ENCODE measurements at places on chromosomes 2 and 18. TPM values are rescaled to one million over a fixed set of nuclear protein-coding genes. Genes with fewer than 3 reads are reported as not detected.

- H3K4me1 ChIP-seq, result no peaks in the 10 kb centered on the region
- no peak overlapping the region for H3K4me3 ChIP-seq
- no peak overlapping the region for H3K27ac ChIP-seq
These were observed 32.2 kb upstream of the SLC14A1 start for GRCh38 chr18:45691816-45692179.

- H3K36me3 ChIP-seq, result no peaks in the 10 kb centered on the region
- no peak overlapping the region for H3K27ac ChIP-seq
- no peaks in the 10 kb centered on the region for H3K27me3 ChIP-seq
- peak overlapping the region; percentile 16 for H3K4me3 ChIP-seq
- no peak for DNase-seq
These were observed 32.7 kb upstream of the ABCA12 start for GRCh38 chr2:215171151-215171550.

CHRNG gene
- not detected for total RNA-seq

DNA sequence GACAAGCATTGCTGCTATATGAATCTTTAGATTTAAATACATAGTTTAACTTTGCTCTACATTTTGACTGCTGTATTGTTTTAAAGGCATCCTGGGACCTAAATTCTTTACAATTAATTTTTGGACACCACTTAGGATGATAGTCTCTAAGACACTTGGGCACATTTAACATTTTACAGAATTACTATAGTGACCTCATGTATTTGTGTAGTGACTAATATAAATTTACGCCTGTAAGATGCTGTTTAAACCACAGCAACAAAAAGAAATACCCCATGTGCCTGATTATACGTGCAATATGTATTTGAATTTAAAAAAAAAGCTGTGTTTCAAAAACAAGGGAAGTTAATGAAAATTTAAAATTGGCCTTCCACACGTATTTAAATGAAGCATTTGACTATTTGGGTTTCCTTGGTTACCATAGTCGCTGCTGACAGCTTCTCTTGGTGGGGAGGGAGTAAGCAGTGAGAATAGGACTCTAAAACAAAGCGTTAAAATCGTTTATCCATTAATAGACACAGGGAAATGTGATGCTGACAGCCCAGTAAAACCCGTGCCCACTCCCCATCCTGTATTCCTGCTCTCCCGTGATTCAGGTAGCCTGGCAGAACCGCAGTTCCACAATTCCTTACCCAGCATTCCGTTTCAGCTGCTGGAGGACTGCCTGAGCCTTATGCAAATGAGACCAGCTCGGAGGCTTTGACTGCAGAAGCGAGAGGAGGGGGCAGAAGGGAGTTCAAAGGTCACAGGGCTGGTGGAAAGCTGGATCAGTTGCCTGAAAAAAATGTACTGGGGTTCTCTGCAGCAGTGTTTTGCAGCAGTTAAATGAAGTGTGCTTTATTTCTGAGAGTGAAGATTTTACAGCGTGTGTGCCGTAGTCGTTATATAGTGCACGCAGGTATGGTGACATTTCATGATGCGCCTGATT is 104.3 kb downstream of the CSRNP3 start:
- H3K4me1 ChIP-seq, result no peaks in the 10 kb centered on the region
- no peaks in the 10 kb centered on the region for H3K27me3 ChIP-seq
- peak overlapping the region; percentile 27 for H3K27ac ChIP-seq
- H3K4me3 ChIP-seq, result peak overlapping the region; percentile 4
- DNase-seq, result no peak
- H3K36me3 ChIP-seq, result no peaks in the 10 kb centered on the region

ASPRV1 gene
- 4.5 TPM for total RNA-seq

DNA sequence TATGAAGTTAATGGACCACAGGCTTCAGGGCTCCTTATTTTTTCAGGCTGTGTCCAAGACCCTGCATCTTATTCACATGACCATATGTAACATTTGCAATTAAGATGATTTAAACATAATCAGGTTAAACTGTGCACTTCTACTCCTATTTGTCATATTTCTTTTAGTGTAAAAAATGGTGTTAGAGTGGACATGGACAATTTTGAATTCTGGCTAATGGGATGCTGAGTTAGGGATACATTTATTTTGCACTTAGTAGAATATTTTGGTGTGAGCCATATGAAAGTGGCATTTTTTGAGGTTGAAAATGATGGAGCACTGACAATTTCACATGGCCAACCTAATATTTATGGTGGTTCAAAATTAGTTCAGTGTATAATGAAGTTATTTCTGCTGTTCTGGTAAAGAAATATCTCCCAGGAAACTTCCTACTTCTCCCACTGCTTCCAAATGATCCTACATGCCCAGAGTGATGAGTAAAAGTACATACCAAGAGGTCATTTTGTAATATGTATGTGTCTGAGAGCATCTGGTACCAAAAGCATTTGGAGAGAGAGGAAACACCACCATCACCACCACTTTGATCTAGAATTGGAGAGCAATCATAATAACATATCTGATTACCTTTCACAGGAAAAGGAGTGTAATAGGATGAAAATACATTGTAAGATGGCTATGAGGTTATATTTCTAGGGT is 36.0 kb downstream of the GULP1 start:
- no peaks in the 10 kb centered on the region for H3K36me3 ChIP-seq
- no peaks in the 10 kb centered on the region for H3K27me3 ChIP-seq
- no peak overlapping the region for H3K27ac ChIP-seq

DNA sequence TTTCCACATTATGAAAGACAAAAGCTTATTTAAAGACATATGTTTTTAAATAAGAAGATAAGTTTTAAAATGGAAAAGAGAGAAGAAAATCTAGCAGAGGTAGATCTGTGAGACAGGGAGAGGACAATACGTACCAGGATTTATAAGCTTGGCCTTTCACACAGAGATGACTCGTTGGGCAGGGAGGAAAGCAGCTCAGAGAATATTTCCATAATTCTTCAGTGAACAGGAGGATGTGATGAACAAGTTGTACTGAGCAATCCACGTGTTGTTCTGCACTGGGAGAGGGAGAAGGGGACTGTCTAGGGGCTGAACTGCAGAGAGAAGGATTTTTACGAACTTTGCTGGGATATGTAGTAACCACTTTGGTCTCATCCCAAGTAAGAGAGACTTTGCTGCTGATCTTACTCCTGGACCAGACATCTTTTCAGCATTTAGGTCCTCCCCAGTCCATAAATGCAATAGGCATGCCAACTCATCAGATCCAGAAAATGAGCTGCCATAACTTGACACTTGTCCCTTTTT is 162.5 kb upstream of the SETBP1 start:
- H3K27me3 ChIP-seq, result no peaks in the 10 kb centered on the region
- DNase-seq, result no peak
- no peak overlapping the region for H3K4me3 ChIP-seq
- H3K4me1 ChIP-seq, result no peaks in the 10 kb centered on the region
- H3K27ac ChIP-seq, result no peak overlapping the region

DNA sequence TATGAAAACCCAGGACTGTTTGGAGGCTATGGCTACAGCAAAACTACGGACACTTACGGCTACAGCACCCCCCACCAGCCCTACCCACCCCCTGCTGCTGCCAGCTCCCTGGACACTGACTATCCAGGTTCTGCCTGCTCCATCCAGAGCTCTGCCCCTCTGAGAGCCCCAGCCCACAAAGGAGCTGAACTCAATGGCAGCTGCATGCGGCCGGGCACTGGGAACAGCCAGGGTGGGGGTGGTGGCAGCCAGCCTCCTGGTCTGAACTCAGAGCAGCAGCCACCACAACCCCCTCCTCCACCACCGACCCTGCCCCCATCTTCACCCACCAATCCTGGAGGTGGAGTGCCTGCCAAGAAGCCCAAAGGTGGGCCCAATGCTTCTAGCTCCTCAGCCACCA is 12.1 kb downstream of the HOXD3 start:
- peaks cover 71% of the 10 kb centered on the region for H3K27me3 ChIP-seq
- no peak overlapping the region for H3K27ac ChIP-seq
- DNase-seq, result no peak
- no peaks in the 10 kb centered on the region for H3K4me1 ChIP-seq
- H3K4me3 ChIP-seq, result no peak overlapping the region
- no peaks in the 10 kb centered on the region for H3K36me3 ChIP-seq

DNA sequence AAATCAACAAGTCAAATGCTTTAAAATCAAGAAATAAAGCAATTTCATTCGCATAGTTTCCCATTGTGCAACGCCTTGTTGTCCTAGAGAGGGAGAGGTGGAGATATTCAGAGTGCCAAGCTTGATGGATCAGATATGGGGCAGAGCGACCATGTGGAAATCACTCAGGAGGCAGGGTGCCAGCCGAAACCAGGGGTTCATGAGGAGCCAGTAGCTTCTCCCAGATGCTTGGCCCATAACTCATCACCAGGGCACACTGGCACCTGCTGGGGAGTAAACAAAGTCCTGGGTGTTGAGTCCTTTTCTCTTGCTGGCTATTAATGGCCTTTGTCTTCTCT is 53.0 kb upstream of the ASAP2 start:
- H3K36me3 ChIP-seq, result no peaks in the 10 kb centered on the region
- DNase-seq, result no peak
- H3K27me3 ChIP-seq, result no peaks in the 10 kb centered on the region
- peaks cover 13% of the 10 kb centered on the region for H3K4me1 ChIP-seq

DNA sequence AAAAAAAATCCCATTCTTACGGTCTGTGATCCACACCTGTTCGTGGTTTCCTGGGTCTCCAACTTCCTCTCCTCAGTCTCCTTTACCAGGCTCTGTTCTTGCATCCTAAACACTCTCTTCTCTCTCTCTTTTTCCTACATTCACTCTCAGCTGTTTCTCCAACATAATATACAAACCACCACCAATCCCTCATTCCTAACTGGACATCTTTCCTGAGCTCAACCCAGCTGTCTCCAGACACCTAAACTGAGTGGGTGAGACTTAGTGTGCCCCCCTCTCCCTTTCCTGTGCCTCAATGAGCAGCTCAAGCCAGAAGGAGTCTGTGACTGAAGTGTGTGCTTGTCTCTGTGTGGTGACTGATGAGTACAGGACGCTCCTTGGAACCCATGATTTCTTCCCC is 59.4 kb downstream of the LIPG start:
- H3K4me1 ChIP-seq, result no peaks in the 10 kb centered on the region
- H3K27ac ChIP-seq, result no peak overlapping the region
- DNase-seq, result no peak
- H3K4me3 ChIP-seq, result no peak overlapping the region

DNA sequence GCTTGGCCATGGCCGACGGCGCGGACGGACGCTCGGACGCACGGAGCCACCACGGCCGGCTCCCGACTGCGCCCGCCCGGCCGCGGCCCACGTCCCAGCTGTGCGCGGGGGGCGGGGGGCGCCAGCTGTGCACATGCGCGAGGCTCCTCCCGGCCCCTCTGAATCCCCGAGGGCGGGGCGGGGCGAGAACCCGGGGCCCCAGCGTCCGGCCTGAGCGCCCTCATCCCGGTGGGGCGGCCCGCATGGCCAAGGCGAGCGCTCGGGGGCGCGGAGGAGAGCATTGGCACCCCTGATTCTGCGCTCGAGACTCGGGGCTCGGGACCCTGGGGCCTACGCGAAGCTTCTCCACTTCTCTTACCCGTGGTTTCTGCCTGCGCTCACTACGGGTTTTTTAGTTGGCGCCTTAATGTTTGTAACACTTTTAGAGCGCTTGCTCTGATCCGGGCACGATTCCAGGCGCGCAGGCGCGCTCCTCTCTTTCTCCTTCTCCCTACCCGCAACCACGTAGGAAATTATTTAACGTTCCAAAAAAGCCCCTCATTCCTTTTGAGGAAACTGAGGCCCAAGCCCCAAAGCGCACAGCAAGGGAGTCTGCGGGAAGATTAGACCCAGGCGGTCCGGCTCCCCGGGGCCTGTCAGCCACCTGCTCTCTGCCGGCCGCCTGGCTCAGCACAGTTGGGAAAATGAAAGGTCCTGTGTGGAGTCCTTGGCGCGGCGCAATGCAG is at the start of gene PXDN:
Gene PXDN (minus strand): TSS at position 70 of the 725 bp plus-strand sequence. CDS start 60 bp downstream, at position 10.
- no peaks in the 10 kb centered on the region for H3K27me3 ChIP-seq
- peak within 1 kb of the TSS; percentile 77 for H3K4me3 ChIP-seq
- H3K36me3 ChIP-seq, result no peaks in the 10 kb centered on the region

DNA sequence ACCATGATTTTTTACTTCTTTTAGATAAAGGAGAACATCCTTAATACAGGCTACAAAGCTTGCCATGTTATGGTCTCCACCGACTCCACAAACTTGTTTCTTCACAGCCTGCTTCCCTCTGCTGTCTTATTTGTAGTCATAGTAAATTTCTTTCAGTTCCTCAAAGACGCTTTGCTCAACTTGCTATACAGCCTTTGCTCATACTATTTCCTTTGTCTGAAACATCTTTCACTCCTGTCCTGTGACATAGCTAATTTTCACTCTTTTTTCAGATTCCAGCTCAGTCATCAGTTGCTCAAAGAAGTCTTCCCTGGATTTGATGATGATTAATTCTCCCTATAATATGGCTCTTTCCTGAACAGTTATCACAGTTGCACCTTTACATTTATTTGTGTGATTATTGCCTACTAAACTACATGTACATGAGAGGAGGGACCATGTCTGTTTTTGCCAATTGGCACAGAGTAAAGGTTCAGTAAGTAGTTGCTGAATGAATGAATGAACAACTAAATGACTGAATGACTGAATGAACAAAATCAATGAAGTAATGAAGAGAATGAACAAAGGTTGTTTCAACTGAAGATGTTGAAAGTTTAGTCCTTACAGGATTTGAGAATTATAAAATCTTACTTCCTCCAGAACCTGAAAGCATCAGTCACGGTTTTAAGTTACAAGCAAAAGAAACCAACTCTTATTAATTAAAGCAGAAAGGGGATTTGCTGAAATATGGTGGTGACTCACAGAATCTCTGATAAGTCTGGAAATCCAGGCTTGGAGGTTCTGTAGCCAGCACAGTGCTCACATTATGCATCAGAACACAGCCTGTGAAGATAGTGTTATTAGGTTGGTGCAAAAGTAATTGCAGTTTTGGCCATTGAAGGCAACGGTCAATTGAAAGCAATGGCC is 186.4 kb upstream of the FAM98A start:
- DNase-seq, result no peak
- no peaks in the 10 kb centered on the region for H3K27me3 ChIP-seq
- H3K4me1 ChIP-seq, result no peaks in the 10 kb centered on the region
- H3K4me3 ChIP-seq, result no peak overlapping the region
- H3K36me3 ChIP-seq, result no peaks in the 10 kb centered on the region

GRCh38 chr2:31383471-31384153 is 30.9 kb downstream of the XDH start:
- H3K27ac ChIP-seq, result peak overlapping the region; percentile 91
- H3K4me1 ChIP-seq, result no peaks in the 10 kb centered on the region
- H3K4me3 ChIP-seq, result no peak overlapping the region
- H3K27me3 ChIP-seq, result no peaks in the 10 kb centered on the region

LOXL3 gene
- total RNA-seq, result 3.7 TPM

DNA sequence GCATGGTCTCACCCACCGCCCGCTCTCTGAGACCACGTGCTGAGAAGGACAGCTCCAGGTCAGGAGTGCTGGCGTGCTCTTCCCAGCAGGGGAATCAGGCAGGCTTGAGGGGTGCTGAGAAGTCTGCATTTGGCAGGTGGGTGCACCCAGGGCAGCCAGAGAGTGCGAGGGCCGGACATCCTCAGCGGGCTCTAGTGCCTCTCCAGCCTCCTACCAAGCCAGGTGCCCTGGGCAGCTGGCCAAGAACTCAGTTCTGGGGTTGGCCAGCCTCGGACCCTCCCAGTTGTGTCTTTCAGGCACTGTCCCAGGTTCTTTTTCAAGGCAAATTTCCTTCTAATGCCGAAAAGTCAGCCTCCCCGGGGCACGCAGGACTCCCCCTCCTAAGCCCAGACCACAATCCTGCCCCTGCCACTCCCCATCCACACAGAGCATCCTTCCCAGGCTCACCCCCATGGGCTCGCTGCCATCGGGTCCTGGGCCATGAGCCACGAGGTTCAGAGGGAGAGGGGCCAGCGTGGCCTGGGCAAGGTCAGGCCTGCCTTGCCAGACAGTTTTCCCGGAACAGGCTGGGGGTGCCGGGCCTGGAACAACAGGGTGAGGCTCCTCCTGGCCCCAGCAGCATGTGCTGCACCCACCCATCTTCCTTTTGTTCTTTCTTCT is 52.2 kb upstream of the GPC1 start:
- no peak overlapping the region for H3K27ac ChIP-seq
- no peak overlapping the region for H3K4me3 ChIP-seq
- no peaks in the 10 kb centered on the region for H3K4me1 ChIP-seq
- no peak for DNase-seq
- H3K36me3 ChIP-seq, result no peaks in the 10 kb centered on the region

ALPI gene
- total RNA-seq, result not detected

All from breast epithelium (tissue), 4 donors.